ENCODE measurements at places on chromosomes 4 and X. TPM values are rescaled to one million over a fixed set of nuclear protein-coding genes. Genes with fewer than 3 reads are reported as not detected.

The GPC3 gene
- 0.16 TPM for total RNA-seq

The POF1B gene
- 2.9 TPM for total RNA-seq

The COL4A5 gene
- total RNA-seq = 13.5 TPM

The HELT gene
- not detected for total RNA-seq

The FAM53A gene
- 1.4 TPM for total RNA-seq

The ESX1 gene
- not detected for total RNA-seq

The GLUD2 gene
- total RNA-seq = 2.6 TPM

The PNMA3 gene
- 0.25 TPM for total RNA-seq

The MAGEA11 gene
- total RNA-seq = not detected

The GNRHR gene
- total RNA-seq = not detected

The SULT1E1 gene
- total RNA-seq = not detected

The RHOH gene
- 0.57 TPM for total RNA-seq

The SPACA5 gene
- not detected for total RNA-seq
